ENCODE measurements at places on chromosomes 3 and 15.
A peak's percentile ranks its signal among the peaks of the same experiment; 100 is the strongest.

- peak; percentile 69 for DNase-seq
These were observed 3.7 kb downstream of the IGF2BP2 start for GRCh38 chr3:185820973-185821758.

DNA sequence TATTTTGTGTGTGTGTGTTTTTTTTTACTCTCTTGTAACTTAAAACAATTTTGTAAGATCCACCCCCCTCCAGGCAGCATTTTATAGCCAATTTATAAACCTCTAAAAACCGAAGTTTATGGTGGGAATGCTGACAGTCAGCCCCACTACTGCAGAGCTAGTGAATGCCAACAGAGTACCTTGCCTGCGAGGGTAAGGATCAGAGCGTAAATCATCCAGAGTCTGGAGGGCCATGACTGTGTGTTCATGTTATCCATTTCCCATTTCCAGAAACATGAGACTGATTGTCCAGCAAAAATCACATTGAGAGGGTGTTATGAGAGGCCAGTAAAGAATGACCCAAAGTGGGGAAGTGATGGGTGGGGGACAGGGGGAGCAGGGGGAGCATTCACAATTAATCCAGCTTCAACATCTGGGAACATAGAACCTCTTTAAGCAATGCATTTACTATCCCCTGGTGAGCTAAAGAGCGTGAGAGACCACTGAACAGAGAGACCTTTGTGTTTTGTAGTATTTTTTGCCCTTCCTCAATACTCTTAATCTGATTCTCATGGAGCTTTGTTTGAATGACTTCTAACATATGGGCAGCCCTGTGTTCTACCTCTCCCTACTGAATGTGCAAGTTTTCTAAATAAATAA, 464.5 kb downstream of the RBMS3 start:
- no peak for DNase-seq

DNA sequence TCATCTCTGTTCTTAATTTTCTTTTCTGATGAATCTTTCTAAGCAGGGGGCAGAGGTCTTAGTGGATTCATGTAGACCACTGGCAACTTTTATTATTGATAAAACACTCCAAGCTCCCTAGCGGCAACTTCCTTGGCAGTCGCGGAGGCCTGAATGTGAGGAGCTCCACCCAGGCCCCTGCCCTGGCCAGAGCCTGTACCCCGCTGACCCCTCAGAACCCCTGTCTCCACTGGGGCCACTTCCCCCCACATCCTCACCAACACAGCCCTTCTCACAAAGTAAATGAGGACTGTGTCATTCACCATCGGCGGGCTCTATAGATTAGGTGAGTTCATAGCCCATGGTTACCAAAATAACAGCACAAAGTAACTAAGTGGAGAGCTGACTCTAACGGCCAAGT, 111.6 kb downstream of the TPRA1 start:
- no peak for DNase-seq

GRCh38 chr3:144018776-144019175, 47.2 kb downstream of the DIPK2A start:
- no peak for DNase-seq

GRCh38 chr15:98177966-98178592, 217.6 kb downstream of the ARRDC4 start:
- peak; percentile 81 for DNase-seq

DNA sequence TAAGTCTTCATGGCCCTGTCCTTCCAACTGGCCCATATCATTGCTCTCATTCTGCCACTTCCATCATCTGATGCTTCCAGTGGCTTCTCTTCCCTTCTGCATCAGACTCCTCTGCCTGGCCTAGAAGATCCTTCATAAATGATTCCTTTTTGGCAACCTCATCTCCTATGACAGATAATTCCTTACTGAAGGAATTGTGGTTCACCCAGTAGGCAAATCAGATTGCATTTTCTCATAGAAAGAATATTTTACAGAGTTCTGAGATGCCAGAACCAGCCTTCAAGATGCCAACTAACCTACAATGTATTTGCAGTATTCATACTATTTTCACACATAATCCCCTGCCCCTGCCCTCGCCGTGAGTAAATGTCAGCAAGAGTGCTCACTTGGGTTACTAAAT, 423.0 kb upstream of the TGFBR2 start:
- no peak for DNase-seq

- DNase-seq, result no peak
These were observed 179.6 kb downstream of the EPHB1 start for GRCh38 chr3:134974624-134975023.

- no peak for DNase-seq
These were observed 4.5 kb downstream of the POLG start for GRCh38 chr15:89330119-89330518.

DNA sequence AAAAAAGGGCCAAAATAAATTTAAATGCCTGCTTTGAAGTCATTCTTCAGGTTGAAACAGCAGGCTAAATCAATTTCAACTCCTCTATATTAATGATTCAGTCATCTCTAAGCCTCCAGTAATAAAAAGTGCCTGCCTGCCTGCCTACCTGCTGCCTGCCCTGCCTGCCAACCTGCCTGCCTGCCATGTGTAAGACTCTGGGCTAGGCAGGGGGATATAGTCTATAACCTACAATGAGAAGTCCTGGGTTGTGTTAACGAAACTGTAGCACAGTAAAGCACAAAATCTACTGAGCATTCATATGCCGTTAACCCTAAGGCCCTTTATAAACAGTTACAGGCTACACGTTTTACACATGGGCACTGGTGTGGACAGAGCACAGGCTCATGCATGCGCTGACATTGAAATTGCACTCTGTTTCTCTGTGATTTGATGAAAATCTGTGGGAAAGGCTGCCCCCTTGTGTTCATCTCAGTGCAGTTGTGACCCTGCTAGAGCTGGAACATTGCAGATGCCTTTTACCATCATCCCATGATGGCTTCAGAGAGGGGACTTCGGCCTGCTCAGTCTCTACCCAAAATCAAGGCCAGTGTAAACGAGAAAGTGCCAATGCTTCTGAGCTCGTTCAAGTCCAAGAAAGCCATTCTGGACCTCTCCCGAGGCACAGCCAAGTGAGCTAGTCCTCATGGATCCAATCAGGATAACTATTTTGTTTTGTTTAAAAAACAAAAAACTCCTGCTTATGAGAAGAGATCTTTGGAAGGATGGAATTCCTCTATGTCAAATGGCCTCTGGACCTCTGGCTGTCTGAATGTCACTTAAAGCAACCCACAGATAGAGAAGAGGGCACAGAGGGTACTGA, 64.6 kb downstream of the EFL1 start:
- DNase-seq, result peak; percentile 53

DNA sequence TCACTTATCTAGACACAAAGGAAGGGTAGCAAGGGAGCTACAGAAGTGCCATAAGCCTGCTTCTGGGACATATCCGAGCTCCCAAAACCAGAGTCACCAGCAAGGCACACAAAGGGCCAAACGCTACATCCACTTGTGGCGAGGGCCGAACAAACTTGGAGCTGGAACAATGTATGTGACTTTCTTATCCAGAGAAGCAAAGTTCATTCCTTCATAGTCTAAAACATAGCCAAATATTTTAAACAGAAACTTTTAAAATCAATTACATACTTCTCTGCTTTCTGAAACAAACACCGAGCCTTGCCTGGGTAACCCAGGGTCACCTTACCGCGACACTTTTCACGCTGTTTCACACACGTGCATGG, 15.9 kb downstream of the ZXDC start:
- no peak for DNase-seq

DNA sequence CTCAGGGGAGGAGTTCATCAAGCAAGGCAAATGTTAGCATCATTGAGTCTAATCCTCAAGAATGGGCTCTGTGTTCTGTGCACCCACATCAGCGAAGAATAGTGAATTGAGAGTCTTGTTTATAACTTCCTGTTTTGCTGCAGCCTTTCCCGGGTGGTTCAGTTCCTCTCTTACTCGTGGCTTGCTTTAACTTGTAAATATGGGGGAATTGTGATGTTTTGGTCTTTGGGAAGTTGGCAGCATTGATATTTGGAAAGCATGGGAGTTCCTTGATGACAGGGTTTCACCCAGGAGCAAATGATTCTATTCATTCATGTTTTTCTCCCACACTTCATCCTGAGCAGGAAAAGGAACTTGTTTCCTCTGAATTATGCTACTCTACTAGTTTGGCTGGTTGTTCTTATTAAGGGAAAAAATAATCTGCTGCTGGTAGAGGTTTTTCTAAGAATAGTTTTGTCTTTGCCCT, 40.4 kb downstream of the GPD1L start:
- no peak for DNase-seq

GRCh38 chr15:91482799-91483198, 370.7 kb upstream of the SLCO3A1 start:
- DNase-seq, result no peak

- no peak for DNase-seq
These were observed 128.4 kb upstream of the LPP start for GRCh38 chr3:188025555-188025954.

DNA sequence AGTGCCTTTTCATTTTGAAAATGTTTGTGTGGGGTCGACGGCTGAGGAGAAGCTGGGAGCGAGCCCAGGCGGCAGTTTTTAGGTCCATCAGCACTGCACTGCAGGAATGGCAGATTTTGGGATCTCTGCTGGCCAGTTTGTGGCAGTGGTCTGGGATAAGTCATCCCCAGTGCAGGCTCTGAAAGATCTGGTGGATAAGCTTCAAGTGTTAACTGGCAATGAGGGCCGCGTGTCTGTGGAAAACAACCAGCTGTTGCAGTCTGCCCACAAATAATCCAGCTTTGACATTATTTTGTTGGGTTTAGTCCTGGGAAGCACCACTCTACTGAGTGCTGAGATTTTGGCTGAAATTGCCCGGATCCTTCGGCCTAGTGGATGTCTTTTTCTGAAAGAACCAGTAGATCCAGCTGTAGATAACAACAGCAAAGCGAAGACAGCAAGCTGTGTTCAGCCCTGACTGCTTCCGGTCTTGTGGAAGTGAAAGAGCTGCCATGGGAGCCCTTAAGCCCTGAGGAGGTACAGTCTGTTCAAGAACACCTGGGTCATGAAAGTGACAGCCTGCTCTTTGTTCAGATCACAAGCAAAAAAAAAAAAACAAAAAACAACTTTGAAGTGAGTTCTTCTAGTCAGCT, 13.1 kb upstream of the ANP32A start:
- no peak for DNase-seq

- DNase-seq, result no peak
These were observed 133.5 kb upstream of the ZPLD1 start for GRCh38 chr3:102301155-102301880.

DNA sequence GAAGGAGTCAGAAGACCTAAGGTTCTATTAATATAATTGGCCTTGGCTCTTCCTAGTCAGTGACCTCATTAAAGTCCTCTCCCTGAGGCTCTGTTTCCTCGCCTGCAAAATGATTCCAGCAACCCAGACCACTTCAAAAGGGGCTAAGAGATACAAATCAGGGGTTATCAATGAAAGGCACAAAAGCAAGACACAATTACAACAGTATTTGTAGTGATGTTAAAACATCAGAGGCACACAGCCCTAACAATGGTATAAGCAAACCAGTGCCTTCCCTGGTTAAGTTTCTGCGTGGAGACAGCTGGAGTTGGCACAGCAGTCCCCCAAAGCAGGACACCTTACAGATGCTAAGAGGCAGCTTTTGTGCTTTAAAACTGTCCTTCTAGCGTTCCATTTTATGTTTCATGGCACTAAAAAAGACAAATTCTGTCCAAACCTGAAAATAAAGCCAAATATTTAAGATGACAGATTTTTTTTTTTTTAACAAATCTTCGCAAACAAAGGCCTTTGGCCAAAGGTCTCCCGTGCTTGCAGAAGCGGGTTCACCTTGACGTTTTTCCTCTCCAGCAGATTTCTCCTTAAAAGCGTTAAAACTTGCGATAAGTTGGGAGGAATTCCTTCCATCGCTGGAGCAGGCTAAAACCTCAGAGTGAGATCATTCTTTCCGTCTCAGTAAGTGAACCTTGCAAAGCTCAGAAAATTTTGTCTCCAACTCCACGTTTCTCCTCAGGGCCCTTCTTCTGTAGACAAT, 999 bp downstream of the ZNF280D start:
- peak; percentile 26 for DNase-seq

DNA sequence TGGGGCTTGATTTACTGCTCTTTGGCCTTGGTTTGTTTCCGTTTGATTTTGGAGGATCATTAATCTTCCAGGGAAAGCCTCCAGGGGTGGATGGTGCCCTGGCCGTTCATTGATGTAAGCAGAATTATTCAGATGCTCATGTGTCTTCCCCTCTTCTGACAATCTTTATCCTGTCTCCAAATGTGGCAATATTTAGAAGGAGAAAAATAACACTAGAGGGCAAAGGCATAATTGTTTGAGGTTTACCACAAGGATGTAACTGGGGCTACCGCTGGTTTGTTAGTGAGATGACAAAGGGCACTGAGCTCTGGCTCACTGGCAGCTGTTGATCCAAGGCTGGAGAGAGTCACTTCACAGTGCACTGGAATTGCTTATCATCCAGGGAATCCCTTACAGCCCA, 18.2 kb upstream of the PLCL2 start:
- DNase-seq, result no peak

- DNase-seq, result no peak
These were observed 319.0 kb downstream of the MECOM start for GRCh38 chr3:169344465-169344864.

DNA sequence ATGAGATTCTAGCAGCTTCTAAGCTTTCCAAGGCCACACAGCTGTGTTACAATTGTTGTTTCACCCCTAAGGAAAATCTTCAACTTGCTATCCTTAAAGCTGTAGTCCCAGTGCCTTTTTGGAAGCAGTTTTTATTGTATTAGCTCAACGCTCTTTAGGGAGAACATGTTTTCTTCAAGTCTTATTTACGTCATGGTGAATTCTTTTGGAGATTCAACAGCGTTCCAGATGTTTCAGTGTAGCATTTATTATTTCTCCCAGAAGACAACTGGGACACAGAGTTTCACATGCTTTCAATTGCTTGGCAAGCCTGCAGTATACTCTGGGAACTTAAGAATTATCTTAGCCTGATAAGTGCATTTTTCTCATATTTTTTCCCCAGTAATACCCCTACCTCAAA, 888.3 kb downstream of the PLOD2 start:
- DNase-seq, result no peak

- DNase-seq, result no peak
These were observed 976 bp upstream of the NUP210 start for GRCh38 chr3:13420831-13421765.

GRCh38 chr3:42037318-42037945, 53.7 kb upstream of the TRAK1 start:
- no peak for DNase-seq

GRCh38 chr3:154304936-154305335, 19.4 kb downstream of the DHX36 start:
- DNase-seq, result no peak

DNA sequence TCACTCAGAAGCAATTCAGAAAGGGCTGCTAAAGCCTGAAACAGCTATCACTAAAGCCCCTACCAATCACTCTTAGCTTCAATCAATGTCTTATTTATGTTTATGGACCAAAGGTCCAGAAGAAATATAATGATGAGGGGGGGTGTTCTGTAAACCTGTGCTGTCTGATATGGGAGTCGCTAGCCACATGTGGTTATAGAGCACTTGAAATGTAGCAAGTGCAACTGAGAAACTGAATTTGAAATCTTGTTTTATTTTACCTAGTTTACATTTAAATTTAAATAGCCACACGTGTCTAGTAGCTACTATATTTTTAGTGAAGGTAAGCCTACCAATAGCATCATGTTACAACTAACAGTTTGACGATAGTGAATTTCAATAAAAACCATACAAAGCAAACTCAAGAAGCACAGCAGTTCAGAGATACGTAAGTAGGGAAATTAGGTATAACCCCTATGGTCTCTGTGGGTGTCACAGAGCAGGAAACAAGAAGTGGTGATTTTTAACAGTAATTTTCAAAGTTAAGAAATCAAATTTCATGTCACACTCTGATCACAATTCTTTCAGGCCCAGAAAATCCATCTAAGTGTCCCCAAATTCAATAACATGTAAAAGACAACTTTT, 3.6 kb downstream of the POU1F1 start:
- DNase-seq, result no peak
